ENCODE measurements at places on chromosomes 6 and 20.

DNA sequence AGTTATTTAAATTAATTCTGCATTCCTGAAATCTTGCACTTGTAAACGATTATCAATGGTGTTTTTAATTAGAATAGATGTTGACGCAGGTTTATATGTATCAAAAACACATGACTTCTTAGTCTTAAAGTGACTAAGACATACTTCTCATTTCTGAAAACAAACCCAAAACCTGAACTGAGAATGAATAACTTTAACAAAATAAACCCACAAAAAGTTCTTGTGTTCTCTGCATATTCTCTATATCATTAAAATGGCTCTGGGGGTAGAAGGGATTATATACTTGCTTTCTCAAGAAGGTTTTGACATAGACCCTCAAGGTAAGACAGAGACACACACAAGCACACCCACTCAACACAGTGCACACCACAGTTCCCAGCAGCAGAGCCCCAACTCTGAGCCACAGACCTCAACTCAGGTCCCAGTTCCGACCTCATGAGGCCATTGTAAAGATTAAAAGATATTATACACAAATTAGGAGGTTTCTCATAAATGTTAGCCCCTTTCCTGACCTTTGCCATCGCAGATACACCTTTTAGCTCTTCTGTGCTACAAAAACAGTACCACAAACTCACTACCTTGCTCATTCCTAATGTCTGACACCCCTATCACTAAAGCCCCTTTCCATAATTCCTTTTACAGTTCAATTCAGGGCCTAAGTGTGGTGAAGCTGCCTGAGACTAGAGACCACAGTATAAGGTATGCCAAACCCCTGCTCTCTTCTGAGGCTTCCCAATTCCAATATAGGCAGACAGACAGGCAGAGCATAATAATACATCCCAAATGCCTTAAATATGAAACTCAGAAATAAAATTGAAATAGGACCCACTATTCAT, 267.8 kb downstream of the PTPRK start:
- no peak for DNase-seq

GRCh38 chr6:39223061-39223460, 6.2 kb downstream of the KCNK5 start:
- DNase-seq, result no peak

DNA sequence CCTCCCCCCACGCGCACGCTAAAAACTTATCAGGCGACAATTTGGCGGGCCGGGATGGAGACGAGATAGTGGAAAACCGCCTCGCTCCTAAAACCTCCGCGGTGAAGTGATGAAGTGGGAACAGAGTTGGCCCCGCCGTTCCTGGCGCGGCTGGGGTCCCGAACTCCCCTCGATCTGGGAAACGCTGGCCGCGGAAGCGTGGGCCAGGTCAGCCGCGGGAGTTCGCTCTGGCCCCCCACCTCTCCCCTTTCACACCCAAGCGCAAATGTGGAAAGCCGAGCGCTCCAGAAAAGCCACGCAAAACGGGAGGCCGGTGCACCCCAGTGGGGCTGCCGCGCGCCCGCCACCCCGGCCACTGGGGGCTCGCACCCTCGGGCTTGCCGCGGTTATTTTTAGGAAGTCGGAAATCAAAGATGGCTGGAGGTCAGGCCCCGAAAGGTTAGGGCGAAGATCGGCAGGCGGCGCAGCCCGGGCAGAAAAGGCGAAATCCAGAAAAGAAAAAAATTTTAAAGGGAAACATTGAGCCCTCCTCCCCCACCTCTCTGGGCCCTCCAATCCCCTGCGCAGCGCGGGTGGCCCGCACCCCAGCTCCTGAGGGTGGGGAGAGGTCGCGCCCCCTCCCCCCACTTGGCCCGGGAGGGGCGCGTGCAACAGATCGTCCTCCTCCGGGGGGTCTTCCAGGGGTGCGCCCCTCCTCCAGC, 1.0 kb downstream of the SALL4 start:
- no peak for DNase-seq

DNA sequence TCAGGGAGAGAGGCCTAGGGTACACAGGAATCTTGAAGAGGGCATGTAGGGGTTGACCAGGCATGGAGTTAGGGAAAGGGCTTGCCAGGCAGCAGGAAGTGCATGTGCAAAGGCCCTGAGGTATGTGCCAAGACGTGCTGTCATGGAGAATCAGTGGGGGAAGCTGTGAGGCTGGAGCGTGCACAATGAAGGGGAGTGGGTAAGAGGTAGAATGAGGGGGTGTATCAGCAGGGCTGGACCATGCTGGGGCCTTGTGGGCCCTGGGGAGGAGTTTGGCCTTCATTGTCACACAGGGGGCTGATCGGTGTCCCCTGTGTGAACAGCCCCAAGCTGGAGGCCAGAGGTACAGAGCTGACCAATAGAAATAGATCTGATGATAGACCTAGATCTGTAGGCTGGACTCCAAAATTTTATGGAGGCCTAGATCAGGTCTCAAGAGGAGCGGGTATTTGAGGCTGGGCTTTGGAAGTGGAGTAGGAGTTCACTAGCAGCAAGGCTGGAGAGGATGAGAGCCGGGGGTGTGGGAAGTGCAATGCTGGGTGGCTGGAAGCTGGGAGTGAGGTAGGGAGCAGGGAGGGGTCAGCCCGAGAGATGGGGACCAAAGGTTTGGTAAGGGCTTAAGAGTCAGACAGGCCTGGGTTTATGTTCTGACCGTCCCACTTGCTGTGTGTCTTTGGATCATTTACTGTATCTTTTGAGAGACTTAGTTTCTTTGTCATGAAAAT, 3.0 kb downstream of the SRC start:
- DNase-seq, result no peak

GRCh38 chr20:21141825-21142224, 15.9 kb downstream of the KIZ start:
- no peak for DNase-seq

- no peak for DNase-seq
Measured at GRCh38 chr6:4777394-4777935, 1.3 kb downstream of the CDYL start.

- no peak for DNase-seq
Measured at GRCh38 chr20:53316206-53316937, 277.3 kb downstream of the ZNF217 start.

DNA sequence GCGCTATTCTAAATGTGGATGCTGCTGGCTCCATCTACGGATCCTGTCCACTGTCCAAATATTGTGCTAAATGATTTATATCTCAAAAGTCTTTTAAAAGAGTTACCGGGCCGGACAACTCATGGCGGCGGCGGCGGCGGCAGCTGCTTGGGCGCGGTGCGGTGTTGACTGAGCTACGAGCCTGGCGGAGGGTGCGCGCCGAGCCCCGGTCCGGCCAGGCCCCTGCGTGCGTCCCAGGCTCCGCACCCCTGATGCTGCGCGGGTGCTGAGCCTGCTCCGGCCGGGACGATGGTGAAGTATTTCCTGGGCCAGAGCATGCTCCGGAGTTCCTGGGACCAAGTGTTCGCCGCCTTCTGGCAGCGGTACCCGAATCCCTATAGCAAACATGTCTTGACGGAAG, 303.4 kb downstream of the CENPW start:
- DNase-seq, result no peak

- no peak for DNase-seq
Measured at GRCh38 chr6:110683241-110683640, 132.0 kb downstream of the CDK19 start.

- DNase-seq, result no peak
Measured at GRCh38 chr6:93555292-93555691, 135.9 kb upstream of the EPHA7 start.

DNA sequence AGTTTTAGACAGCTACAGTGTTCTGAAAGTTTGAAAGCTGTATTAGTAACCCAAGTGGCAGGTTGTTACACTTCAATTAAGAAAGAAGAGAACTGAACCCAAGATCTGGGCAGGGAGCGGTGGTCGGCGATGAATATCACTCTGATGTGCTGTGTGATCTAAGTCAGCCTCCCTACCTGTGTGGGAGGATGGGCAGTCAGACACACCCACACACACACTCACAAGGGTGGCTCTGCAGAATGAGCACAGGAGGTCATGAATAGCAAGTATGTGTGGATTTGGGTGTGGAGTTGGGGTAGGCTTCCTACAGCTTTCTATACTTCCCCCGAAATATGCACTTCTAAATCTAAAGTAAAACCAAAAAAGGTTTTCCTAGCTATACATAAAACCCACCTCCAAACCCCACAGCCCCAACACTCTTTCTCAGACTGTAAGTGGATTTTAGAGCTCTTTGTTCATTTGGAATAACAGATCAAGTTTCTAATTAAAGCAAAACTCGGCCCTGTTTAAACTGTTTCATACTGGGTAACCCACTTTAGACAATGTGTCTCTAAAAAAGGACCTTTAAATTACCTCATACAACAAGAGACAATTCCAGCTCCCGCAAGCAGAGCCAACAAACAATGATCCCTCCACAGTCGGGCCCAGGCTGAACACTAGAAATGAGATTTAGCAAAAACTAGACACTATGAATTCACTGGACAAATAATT, 19.4 kb downstream of the TNFRSF21 start:
- no peak for DNase-seq

GRCh38 chr6:88246654-88247053, 80.5 kb upstream of the CNR1 start:
- no peak for DNase-seq

DNA sequence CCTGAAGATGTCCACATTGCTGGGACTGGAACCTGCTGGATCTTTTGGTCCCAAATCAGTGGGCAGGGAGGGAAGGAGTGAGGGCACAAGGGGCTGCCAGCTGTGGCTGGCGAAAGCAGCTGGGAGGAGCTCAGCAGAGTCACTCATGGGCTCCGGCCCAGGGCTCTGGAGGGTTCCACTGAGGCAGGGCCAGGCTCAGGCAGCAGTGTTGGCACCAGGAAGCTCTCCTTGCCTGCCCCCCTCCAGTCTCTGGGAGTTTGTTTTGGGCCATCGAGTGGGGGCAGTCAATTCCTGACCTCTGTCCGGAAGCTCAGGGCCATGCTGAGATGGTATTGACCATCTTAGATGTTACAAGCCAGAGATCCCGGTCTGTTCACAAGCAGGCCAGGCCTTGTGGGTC, 39.1 kb upstream of the IRF4 start:
- DNase-seq, result no peak

DNA sequence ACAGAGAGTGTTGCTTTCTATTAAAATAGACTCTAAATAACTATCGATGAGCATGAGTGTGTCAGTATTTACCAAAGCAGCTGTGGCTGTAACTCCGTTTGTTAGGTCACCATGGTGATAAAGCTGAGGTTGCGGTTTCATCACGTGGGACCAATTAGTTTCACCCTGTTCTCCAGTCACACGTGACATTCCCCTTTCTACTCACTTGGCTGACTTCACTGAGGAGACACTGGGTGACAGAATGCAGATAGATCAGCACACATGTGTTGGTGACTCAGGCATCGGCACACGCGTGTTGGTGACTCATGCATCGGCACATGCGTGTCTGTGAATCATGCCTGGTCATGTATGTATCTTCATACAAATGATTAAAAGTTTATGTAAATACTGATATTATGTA, 285.4 kb downstream of the THBS2 start:
- no peak for DNase-seq

DNA sequence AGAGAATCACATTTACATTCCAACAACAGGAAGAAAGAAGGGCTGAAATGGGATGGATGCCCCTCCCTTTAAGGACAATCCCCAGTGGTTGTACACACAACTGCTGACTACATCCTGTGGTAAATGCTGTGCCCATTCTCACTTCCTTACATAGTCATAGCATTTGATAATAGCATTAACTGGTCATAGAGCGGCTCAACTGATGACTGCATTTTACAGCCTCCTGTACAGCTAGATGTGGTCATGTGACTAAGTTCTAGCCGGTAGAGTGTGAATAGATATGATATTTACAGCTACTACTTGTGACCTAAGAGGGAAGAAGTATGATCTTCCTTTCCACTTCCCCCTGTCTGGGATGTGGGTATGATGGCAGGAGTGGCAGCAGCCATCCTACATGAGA, 24.7 kb downstream of the KCNK17 start:
- no peak for DNase-seq

DNA sequence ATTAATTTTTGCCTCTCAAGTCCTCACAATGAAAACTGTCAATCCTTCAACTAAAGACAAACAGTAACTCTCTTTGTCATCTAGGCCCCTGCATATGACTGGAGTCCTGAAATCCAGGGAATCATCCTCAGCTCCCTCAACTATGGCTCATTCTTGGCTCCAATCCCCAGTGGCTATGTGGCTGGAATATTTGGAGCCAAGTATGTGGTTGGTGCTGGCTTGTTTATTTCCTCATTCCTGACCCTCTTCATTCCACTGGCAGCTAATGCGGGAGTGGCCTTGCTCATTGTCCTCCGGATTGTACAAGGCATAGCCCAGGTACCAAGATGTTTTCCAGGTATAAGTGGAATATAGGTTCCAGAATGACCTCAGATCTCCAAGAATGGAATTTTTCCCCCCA, 15.4 kb downstream of the SLC17A4 start:
- no peak for DNase-seq

DNA sequence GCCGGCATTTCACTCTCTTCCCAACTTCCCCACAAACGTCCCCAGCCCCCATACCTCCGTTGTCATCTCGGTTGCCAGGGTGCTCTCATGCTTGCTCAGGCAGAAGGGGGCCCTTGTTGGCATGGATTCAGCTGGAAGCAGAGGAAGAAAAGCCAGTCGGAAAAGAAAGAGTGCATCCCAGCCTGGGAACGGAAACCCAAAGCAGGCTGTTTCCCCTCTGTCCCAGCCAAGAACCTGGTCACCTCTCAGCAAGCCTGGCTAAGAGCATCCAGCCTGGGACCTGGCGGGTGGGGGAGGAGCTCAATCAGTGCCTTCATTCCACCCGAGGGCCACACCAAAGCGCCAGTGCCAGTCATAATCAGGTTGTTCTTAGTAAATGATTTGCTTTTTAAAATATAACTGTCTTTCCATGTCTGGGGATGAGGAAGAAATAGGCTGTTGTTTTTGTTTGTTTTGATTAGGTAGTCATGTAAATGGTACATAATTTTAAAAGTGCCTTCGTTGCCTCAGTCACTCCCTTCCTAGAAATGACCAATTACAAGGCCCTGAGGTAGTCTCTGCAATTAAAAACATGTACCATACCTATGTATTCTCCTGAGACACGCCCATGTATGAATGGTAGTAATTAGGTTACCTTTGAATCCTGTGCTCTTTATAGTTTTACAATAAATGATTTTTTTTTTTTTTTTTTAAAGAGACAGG, 21.1 kb downstream of the CHMP4B start:
- no peak for DNase-seq

- DNase-seq, result peak; percentile 7
Measured at GRCh38 chr20:7772371-7772770, 167.9 kb downstream of the HAO1 start.

- DNase-seq, result peak; percentile 29
Measured at GRCh38 chr6:97437087-97437486, 154.1 kb upstream of the MMS22L start.

DNA sequence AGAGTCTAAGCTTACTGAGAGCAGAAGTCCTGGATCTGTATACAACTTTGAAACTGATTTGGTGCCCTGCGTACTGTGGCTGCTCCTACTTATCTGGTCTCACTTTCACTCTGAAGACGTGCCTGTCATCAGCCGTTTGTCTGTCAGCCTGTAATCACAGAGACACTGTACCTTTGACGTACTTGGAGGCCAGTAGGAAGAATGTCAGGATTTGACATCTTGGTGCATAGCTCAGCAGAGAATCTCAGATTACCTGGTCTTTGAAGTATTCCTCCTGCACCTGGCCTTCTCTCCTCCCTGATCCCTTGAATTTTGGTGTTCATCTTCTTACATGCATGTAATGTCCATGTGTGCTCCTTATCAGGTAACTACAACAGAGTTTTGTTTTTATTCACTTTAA, 37.7 kb downstream of the DSE start:
- DNase-seq, result no peak
